CD8-positive, alpha-beta memory T cell (primary cell): ENCODE measurements at places on chromosomes 1 and 21. TPM values are rescaled to one million over a fixed set of nuclear protein-coding genes. Genes with fewer than 3 reads are reported as not detected.

Gene ACTL8
- total RNA-seq: not detected

DNA sequence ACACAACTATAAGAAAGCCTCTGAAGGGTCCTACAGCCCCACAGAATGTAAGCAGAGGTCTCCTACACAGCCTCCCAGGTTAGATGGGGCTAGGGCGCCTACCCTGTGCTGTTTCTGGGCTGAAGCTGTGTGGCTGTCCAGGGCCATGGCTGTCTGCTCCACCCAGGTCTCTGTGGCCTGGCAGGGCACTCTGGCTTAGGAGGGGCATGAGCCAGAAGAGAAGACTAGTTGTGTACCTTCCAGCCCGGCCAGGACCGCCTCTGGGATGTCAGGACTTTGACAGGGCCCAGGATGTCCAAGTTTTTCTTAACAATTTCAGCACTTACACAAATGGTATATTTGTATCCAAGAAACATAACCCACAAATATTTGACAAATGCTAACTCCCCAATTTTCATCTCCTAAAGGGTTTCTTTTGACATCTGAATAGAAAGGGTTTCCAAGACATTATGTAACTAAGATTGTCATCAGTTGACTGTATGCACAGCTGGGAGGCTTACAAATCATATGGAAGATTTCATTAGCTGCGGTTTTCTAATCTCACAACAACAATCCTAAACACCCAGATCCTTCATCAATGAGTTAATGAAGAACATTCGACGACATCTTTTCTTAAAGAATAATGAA is 80.5 kb downstream of the HSF2BP start:
- no peaks in the 10 kb centered on the region for H3K36me3 ChIP-seq
- no peak overlapping the region for H3K4me3 ChIP-seq
- DNase-seq: no peak
- no peaks in the 10 kb centered on the region for H3K27me3 ChIP-seq
- H3K27ac ChIP-seq: no peak overlapping the region
- no peaks in the 10 kb centered on the region for H3K4me1 ChIP-seq

DNA sequence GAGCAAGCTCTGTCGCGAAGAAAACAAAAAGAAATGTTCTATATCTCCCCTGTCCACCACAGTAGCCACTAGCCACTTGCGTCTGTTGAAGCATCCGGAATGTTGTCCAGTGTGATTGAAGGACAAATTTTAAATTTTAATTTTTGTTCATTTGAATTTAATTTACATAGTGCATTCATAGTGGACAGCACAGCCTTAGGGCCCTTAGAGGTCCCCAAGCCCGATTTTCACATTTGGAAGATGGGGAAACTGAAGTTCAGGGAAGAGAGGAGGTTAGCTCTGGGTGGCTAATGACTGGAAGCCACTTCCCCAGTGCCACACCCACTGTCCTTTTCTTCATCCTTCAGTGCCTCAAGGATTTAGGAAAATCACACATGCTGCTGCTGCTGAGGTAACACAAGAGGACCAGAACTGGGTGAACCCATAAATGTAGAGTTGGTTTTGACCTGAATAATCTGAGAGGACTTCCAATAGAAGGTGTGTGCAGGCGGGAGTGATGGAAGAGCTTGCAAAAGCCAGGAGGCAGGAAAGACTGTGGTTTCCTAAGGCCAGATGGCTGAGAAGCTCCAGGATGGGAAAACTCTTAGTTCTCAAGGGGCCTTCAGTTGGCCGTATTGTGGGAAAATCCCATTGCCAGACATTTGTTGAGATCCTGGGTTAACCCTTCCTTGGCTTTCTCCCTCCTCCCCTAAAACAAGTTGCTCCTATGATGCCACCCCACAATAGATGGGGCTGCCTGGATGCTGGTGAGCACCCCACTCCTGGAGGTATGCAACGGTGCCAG is 49.5 kb downstream of the TRIM11 start:
- no peaks in the 10 kb centered on the region for H3K36me3 ChIP-seq
- H3K4me1 ChIP-seq: no peaks in the 10 kb centered on the region
- no peak overlapping the region for H3K27ac ChIP-seq
- no peak overlapping the region for H3K4me3 ChIP-seq
- DNase-seq: no peak

Gene LCE2C
- total RNA-seq: not detected
